ENCODE measurements at places on chromosomes 2 and 18.

DNA sequence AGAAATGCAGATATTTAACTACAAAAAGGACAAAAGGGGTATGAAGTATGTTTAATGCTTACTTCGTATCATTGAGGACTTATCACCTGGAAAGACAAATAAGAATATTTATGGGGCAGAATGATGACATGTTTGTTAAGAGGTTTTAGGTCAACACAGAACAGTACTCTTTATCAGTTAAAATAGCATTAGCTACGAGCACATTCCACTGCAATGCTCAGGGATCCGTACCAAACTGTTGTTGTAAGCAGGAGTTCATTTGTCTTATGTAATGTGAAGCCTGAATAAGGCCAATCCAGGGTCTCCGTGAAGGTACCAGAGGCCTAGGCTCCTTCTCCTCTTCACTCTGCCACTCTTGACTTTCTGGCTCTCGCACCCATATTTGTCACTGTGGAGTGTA is 465.7 kb upstream of the NRP2 start:
- DNase-seq = no peak

DNA sequence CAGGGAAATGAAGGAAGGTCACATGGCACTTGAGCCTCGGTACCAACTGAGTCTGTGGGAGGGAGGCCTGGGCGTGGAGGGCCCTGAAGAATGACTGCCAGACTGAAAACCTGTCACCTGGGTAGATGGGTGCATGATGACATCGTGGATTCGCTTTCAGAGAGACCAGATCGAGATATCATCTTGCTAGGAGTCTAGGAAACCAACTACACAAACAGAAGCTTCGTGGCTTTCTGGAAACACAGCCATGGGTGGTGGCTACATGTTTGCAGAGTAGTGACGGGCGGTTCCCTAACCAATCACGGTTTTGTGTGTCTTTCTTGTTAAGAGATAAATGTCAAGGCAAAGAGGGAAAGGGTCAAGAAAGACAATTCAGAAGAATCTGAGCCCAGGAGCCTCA is 155.0 kb downstream of the EIPR1 start:
- peak; percentile 41 for DNase-seq

GRCh38 chr2:26507088-26507487 is 29.2 kb upstream of the OTOF start:
- DNase-seq = no peak

DNA sequence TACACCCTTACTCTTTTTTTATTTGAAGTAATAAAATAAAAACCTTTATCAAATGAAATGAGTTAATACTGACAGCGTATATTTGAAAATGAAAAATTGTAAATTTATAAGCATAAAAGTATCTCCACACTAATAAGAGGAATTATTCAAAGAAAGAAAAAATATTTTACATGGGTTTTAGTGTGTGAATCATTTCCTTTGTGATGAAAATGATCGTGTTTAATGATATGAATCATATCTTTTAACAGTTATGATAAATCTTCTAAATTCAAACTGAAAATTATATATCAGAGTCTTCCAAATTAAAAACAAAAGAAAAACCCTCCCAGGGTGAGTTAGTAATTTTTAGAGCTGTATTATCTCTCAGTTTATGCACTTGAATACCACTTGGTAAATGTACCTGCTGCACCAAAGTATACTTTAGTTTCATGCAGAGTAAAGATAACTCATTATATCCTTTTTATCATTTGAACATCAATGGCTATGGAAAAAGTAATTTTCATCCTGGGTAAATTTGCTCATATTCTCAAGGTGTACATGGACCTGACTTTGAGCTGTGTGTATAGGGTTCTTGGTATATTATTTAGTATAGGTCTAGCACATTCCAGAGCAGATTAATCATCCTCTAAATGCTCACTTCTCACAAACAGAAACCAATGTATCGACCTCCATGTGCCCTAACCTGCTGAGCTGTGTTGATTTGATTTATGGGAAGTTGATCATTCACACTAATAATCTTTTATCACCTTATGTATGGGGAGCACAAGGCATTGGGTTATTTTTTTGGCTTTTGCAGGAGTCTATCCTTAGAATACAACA is 98.7 kb upstream of the VWC2L start:
- no peak for DNase-seq

DNA sequence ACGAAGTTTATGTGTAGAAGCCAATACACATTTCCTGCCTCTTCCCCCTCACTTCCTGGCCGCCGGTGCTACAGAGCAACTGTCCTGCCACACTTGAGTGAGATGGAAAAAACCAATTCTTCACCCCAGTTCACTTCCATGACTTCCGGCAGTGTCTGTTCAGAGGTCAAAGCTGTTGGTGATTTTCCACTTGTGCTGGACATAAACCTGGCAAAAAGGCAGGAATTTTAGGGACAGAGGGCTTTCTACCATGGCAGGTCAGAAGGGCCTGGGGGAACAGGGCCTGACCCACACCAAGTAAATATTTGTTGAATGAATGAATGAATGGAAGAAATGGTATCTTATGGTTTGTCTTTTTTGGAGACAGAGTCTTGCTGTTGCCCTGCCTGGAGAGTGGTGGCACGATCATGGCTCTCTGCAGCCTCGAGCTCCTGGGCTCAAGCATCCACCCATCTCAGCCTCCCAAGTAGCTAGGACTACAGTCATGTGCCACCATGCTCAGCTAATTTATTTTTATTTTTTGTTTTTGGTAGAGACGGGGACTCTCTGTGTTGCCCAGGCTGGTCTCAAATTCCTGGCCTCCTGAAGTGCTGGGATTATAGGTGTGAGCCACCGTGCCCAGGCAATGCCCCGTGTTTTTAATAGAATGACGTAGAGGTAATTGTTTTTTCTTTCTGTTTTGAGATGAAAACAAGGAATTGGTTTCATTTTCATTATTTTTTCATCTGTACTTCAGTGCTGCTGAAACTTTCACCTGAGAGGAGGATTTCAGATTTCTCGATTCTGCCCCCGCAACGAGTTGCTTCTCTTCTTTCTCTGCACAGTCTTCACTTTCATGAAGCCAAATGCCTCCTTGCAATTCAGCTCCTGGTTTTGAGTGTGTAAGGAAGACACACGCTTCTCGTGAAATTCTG is 48.0 kb upstream of the LPIN2 start:
- peak; percentile 39 for DNase-seq

DNA sequence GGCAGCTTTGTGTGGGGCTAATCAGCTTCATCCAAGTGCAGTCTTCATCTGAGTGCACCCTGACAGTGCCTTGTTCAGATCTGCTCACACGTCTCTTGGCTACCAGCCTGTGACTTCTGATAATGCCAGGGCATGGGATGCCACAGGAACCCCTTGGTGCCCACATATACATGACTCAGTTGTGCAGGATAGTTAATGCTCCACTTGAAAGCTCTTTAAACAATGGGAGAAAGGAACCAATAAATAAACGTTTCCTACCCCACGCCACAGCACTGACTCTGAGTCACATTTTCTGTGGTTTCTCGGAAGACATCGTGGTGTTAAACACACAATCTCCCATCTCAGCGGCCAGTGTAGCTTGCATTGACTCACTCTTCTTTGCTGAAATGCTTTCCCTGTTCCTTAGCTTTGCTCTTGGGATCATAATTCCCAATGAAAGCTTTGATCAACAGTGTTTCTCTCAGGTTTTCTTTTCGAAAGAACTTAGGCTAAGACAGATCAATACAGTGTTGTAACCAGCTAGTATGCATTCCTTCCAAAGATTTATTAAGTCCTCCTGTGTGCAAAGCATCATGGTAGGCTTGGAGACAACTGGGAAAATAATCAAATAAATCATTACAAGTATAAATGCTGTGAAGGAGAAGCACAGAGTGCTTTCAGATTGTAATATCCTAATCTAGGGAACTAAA is 142.0 kb downstream of the COPS8 start:
- no peak for DNase-seq

GRCh38 chr2:55616551-55617174 is 759 bp downstream of the PPP4R3B start:
- no peak for DNase-seq

- DNase-seq = no peak
These were observed 12.3 kb downstream of the TRPM8 start for GRCh38 chr2:233929352-233930022.

GRCh38 chr18:35116784-35117318 is 75.6 kb downstream of the MAPRE2 start:
- DNase-seq = no peak

- no peak for DNase-seq
These were observed 3.8 kb upstream of the WDR35 start for GRCh38 chr2:19993731-19994130.

GRCh38 chr2:38218591-38218991 is 142.6 kb upstream of the CYP1B1 start:
- no peak for DNase-seq

GRCh38 chr18:79227621-79228020 is 158.4 kb downstream of the ATP9B start:
- no peak for DNase-seq

- no peak for DNase-seq
These were observed 40.2 kb downstream of the ALK start for GRCh38 chr2:29881089-29881730.

GRCh38 chr2:234164493-234165413 is 114.3 kb downstream of the SPP2 start:
- DNase-seq = peak; percentile 5

DNA sequence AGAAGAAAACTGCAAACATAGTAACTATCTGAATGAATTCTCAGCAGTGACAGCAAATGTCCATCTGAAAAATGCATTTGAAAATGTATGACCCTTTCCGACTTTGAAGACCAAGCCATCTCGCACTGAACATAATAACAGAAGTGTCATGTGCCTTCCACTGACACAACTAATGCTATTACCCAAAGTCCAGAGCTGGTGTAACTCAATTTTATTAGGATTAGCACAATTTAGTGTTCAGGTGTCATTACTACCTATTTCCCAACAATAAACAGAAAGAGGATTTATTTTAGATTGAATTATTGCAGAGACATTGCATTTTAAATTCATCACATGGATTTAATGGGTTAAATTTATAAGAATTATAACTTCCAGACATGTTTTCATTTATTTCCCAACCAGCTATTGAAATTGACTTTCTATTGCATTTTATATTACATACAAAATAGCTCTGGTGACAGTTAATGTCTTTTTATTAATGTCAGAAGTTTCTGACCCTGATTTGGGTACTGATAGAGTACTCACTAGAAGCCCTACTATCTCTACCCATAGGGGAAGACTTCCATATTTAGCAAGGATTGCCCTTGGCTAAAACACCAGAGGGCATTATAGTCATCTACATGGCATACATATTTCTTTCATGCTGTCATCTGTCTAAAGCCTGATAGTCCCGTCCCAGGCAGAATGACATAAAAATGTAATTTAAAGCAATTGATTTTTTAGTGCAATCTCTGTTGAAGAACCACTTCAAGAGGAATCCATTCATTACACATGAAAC is 7.0 kb upstream of the STK39 start:
- no peak for DNase-seq

- DNase-seq = no peak
These were observed 863.9 kb downstream of the SUCLG1 start for GRCh38 chr2:83595121-83595690.

- no peak for DNase-seq
These were observed 148.5 kb upstream of the SATB2 start for GRCh38 chr2:199606193-199606780.

- no peak for DNase-seq
These were observed 119.1 kb upstream of the PELI1 start for GRCh38 chr2:64263315-64263714.

- DNase-seq = no peak
These were observed 12.1 kb downstream of the TCF7L1 start for GRCh38 chr2:85145116-85145820.

DNA sequence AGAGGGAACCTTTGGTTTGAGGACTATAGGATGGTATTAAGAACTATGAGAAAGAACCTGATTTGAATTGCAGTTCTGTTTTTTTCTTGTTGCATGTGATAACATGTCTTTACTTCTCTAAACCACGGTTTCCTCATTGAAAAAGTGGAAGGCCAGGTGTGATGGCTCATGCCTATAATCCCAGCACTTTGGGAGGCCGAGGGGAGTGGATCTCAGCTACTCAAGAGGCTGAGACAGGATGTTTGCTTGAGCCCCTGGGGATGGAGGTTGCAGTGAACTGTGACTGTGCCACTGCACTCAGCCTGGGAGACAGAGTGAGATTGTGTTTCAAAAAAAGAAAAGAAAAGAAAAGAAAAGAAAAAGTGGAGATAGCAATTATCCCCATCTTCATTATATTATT is 32.3 kb downstream of the SCN9A start:
- DNase-seq = no peak

DNA sequence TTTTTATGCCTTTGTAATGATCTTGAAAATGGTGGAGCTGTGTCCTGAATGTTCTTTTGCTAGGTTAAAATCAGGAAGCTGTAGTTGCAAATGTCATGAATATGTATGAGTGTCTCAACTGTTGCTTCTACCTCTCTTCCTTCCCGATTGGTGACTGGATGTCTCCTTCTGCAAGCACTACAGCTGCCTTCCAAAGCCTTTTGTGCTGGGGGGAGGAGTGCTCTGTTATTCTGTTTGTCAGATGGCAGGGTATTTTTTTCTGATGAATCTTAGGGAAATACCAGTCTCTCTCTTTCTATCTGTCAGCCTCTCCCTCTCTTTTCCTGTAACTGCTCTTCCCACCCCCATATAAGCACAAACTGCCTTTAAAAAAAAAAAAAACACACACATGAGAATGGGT is 1396.3 kb upstream of the CELF4 start:
- no peak for DNase-seq

GRCh38 chr2:233247744-233248143 is 3.7 kb upstream of the ATG16L1 start:
- peak; percentile 40 for DNase-seq

DNA sequence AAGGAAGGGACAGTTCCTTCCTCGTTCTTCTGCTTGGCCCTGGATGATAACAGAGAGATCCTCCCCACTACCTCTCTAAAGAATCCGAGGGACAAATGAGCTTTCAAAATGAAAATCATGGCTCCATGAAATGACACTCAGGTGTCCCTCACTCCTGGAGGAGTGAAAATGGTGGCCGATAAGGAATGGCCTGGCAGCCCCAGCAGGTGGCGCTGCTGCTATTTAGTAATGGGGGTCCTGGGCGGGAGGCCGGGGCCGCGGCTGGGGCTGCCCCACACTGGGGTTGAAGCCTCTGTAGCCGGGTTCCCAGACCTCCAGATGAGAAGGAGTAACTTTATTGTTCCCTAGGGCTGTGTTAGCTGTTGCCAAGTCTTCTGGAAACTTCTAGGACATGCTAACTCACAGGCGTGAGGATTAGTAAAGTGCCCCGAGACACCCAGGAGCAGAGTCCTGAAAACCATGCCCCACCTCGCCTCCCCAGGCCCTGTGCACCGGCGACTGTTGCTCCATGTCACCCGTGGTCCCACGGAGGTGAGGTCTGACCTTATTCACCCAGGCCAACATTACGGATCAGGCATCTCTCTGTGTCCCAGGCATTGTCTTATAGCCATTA is 138.0 kb downstream of the CTIF start:
- peak; percentile 9 for DNase-seq

- no peak for DNase-seq
These were observed 8.8 kb upstream of the SNTG2 start for GRCh38 chr2:941871-942270.
